ENCODE measurements at places on chromosomes 1 and 21.

DNA sequence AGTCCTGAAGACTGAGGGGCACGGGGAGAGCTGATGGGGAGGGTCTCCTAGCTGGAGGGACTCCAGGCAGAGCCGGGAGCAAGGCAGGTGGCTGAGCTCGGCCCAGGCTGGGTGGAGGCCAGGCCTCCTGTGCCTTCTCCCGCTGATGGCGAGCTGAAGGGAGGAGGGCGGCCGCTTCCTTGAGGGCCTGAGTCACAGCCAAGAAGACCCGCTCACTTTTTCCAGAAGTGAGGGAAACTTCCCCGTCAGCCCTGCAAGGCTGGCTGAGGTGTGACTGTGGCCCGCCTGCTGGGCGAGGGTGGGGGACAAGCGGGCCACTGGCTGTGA lies 1.7 kb upstream of the VWA1 start:
- peak; percentile 62 for DNase-seq

DNA sequence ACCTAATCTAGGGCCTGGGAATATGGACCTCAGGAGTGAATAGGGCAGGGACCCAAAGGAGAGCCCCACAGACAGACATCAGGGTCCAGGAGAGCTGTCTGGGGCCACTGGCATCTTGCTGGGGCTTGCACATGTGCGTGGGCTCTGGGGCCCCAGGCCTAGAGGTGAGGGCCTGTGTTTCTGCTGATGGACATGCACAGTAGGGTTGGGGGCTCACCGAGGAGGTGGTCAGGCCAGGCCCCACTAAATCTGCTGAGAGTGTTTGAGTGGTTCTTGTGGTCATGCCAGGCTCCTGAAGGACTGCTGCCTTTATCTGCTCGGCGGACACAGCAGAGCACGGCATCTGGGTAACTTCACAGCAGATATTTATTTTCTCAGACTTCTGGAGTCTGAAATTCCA lies 87.4 kb downstream of the OBSCN start:
- DNase-seq, result no peak

- DNase-seq, result no peak
These were observed 9.6 kb downstream of the FCRL5 start for GRCh38 chr1:157542676-157543075.

- DNase-seq, result no peak
These were observed 1.2 kb upstream of the DHCR24 start for GRCh38 chr1:54888080-54888733.

Data from activated CD4-positive, alpha-beta T cell treated with anti-CD3 and anti-CD28 coated beads for 24 hours (primary cell).